Skeletal muscle cell (primary cell): ENCODE measurements at places on chromosomes 7 and 10.

- no peak for DNase-seq
Measured at GRCh38 chr7:55170335-55171069, 151.7 kb downstream of the EGFR start.

GRCh38 chr7:38881947-38882684, 26.9 kb downstream of the VPS41 start:
- DNase-seq: no peak

DNA sequence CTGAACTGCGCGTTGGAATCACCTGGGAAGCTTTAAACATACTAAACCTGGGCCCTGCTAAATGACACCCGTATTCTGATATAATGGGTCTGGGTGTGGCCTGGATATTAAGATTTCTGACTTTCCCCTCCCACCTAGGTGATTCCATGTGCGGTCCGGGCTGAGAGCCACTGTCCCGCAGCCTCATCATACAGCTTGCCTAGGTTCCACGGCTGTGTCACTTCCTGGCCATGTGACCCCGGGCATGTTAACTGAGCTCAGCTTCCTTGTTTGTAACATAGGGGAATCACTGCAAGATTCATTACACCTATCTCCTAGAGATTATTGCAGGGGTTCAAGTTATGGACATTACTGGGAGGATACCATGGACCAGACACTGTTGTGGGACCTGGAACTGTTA, 472.7 kb upstream of the GALNT17 start:
- no peak for DNase-seq

GRCh38 chr10:84241185-84241790, at the start of gene LRIT1:
TSS of gene LRIT1 (minus strand) at chr10:84241546. CDS start at chr10:84241439, 107 bp downstream.
- DNase-seq: no peak

DNA sequence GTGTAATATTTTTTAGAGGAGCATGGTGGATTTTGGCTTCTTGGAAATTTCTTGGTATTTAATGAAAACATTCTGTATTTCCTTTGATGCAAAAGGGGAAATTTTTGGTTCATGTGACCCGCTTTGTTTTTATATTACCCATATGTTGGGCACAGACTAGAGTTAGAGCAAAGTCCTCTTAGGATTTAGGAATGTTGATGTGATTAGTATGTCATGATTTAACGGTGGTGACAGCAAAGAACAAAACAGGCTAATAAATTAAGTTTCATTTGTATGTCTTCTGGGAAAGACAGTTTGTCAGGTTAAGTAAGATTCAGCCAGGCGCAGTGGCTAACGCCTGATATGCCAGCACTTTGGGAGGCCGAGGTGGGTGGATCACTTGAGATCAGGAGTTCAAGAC, 304.6 kb downstream of the REEP3 start:
- no peak for DNase-seq

DNA sequence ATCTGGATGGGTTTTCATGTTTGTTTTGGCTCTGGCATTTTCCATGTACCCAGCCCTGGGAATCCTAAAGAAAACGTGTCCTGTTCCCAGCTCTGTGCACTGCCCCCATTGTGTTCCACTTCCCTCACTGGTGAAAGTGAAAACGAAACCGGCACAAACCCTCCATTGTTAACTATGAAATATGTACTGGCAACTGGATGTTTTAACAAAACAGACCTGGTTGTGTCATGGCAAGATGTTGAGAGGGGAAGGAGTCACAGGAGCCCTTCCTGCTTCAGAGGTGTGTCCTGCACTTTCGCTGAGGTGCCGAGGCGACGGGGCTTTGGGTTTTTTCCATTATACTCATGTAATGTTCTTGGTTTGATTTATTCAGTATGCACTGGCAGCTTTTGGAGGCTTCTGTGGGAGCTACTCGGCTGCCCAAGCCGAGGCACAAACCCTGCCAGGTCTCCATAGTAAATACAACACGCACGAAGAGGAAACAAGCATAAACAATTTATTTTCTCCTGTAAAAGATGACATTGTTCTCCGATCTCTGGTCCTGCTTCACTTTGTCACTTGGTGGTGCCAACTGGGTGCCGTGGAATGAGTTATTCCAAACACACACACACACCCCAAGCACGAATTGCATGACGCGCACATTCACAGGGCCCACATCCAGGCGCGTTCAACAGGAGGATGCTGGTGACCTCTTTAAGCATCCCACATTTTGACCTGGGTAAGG, 118.2 kb downstream of the CDK6 start:
- no peak for DNase-seq

DNA sequence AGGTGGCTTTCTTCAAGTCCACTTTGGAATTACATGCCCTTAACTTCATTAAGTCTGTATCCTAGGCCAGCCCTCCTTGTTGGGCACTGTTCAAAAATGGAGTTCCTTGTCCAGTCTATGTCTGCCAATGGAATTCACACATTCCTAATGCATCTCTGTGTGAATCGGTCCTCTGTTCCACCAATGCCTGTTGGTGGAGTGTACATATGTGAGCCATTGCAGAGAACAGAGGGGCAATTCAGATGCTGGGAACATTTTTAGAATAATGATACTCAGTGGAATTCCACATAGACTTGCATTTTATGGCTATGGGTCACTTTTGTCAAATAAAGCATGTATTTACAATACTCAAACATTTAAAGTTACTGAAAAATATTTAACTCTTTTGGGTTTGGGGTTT, 108.3 kb downstream of the COL28A1 start:
- DNase-seq: no peak

DNA sequence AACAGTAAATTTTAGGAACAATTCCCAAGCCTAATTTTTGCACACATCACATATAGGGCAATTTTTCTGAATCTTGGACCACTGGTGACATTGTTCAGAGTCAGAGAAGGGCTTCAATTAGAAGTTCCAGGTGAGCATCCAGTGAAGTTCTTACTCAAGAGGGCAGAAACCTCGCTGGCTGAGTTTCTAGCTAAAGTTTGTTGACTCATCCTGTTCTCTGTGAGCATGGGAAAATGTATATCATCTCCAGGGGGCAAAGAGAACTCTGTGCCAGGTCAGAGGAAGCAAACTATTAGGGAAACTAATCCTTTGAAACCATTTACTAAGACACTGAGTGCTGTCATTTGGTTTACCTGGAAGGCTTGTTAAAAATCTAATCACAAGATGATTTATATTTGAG, 695.6 kb upstream of the IGFBP3 start:
- DNase-seq: no peak

DNA sequence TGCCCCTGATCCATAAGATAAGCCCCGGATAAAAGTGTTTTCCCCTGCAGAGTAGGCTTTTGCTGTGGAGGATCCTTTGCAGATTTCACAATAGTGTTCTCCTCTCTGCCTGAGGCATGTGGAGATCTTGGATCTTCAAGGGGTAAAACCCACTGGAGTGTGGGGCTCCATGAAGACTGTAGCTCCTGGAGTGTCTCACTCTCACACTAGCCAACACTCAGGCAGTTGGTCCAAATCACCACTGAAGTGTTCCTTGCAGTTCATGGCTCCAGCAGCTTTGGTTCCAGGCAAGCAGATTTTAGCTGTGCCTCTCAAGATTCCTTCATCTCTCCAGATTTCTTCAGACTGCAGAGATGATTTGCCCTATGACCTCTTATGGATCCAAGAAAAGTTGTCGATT, 665.3 kb downstream of the TNS3 start:
- no peak for DNase-seq

DNA sequence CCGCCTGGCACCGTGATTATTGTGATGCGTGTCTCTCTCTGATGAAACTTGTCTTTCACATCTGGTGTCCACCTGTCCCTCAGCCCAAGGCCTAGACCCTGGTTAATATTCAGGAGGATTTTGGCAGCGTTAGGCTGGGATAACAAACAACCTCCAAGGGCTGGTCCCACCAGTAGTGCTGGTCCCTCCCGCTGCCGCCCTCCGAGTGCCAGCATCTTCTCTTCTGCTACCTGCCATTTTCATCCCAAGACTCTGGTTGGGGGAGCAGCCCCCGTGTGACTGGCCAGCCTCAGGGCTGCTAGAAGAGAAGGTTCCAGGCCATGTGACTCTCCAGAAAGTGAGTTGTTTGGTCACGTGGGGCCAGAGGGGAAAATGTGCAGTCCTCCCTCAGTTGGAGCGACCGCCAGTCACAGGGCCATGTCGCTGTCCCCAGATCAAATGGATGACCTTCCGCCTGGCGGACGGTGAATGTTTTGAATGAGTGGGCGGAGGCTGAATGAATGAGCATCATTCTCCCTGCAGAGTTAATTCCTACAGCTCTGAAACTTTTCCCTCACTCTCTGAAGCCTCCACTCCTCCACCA, 479.9 kb upstream of the FOXK1 start:
- DNase-seq: no peak

DNA sequence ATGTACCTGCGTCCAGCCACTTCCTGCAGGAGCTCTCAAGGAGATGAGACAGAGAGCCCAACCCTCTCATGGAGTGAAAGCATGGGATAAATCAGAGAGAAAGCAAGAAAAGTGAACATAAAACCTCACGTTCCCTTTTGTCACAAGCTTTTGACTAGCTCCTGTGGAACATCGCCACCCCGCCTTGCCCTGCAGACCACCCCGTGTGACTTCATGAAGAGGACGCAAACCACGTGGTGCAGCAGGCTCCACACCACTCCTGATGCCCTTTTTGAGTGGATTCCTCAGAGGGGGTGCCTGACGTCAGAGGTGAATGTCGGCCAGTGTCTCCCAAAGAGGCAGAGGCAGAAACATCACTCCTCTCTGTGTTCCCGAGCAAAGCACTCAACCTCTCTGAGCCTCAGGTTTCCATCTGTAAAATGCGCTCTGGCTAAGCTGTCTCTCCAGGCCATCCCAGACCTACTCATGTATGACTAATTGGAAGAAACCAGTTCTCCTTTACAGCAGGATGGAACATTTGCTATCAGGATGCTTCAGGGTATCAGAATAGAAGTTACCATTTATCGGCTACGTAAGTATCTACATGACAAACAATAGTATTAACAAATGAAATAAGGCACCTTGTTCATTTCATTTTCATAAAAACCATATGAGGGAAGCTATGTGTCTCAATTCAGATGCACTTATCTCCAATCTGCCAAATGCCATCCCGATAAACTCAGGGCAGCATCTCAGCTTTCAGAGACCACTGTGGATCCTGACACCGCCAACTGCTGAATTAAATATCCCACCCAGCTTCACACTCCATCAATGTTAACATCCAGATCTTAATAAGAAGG, 5.3 kb downstream of the ZNF488 start:
- no peak for DNase-seq

DNA sequence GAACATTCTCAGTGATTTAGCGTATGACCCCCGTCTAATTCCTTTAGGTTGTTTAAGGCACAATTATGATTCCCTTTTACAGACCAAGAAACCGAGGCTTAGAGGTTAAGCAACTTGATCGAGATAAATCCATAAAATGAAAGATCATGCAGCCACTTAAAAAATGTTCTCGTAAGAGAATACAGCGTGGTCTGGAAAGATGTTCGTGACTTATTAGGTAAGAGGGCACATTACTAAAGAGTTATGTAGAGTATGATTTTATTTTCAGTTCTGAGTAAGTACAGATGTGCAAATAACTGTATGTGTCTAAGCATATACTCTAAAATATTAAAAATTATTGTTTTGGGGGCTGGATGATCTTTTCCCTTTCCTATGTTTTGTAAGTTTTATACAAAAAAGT, 575.1 kb downstream of the PARD3 start:
- DNase-seq: no peak

DNA sequence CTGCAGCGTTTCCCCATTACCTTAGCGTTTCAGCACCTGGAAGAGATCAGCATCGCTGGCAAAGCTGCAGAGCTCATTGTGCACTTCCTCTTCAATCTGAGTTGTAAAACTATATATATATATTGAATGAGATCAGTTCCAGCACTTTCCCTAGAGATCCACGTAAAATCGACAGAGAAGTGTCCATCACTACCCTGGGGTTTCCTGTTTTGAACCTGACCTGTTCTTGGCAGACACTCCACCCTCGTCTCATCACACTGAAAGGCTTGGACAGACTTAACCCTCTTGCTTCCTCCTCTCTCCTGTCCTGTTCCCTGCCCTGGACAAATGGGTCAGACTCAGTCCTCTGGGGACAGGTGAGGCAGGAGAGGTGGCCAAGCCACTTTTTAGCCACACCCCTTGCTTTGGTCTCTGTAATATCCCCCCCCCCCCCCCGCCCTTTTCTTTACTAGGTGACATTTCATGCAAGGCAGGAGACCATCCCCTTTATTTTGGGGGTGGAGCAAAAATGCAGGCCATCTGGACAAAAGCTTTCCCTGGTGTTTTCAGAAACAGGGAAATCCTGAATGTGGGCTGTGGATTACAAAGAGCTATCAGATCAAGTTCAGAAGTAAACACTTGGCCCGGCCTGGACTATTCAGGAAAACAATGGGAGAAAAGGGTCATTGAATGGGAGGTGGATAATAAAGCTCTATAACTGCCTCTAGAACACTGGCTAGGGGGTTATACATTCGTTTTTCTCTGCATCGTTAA, 83.7 kb upstream of the KDM7A start:
- no peak for DNase-seq

GRCh38 chr7:77697535-77697831, 1.2 kb downstream of the RSBN1L start:
- DNase-seq: no peak

DNA sequence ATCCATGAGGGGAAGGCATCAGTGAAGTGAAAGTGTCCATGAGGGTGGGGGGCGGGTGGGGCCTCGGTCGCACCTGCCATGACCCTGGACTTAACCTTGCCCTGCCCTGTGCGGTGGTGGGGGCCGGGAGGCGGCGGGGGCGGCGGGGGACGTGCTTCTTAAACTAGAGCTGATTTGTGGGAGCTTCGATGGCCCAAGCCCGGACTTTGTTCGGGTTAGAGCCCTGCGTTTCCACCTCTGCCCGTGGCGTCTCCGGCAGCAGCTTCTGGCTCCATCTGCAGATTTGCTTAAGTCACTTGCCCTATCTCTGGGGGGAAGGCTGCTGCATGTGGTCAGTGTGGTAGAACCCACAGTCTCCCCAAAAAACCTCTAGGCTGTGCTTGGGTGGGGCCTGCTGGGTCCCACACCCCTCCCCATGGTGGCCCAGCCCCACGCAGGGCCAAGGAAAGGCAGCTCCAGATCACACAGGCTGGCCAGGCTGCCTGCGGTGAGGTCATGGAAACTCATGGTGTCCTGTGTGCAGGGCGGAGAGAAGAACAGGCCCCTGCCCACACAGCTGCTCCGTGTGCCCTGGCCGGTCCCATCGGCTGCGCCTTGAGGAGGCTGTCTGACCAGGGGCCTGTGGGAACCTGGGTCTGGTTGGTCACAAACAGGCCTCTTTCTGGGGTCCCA, 93.2 kb downstream of the INPP5A start:
- DNase-seq: no peak

DNA sequence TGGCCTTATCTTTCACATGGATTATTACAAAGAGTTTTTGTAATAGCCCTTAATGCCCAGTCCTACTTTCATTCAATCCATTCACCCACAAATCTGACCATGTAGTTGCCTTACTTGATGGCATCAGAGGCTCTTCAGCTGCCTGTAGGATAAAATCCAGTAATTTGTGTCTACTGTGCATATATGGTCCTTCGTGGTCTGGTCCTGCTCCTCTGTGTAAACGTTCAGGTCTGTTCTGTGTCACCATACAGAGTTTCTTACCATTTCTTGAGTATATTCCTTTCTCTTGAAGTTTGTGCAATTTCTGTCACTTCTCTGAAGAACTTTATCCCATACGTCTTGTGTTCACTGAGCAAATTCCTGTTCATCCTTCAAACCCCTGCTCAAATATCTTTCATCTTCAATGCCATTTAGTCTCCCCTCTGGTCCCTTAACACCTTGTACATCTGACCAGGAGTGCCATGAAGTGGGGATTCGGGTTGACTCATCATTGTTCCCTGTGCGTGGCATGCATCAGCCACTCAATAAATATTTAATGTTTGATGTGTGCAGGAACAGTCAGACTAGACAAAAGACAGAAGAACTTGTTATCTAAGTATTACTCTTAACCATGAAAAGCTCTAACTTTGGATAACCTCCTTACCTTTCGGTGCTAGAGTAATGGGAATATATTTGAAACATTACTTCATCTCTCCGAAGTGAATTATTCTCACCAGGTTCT, 98.6 kb upstream of the RPA3 start:
- no peak for DNase-seq
